ENCODE measurements at places on chromosomes 13 and 19.

DNA sequence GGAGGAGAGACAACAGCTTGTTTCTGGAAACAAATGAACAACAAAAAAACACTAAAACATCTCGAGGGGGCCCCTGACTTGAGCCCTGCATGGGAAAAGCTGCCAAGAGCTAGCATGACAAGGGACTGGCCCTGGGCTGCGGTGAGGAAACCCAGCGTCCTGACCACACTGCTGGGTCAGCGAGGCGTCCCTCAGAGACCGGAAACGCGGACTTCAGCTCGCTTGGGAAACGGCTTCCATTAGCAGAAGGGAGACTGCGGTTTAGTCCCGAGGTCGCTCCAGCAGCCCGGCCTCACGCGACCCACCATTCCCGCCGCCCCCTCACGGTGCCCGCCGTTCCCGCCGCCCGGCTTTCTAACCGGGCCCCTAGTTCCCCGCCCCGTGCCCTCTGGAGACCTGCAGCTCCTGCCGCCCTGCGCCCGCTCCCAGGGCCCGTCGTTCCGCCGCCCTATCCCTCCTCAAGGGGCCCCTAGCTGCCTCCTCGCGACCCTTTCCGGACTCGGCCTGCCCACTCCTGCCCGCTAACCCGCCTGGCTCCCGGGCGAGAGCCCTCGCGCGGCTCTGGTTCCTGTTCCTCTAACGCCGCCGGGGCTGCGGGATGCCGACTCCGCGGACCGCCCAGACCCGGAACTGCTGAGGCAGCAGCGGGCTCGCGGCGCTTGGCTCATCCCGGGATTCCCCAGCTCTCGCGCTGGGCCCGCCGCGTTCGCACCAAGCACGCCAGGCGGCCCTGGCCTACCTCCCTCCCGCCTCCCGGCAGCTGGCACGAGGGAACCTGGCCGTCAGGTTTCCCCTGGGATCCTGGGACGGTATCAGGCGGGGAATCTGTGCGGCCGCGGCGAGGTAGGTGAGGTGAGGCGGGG is at the start of gene CCDC122:
Gene CCDC122, minus strand, starts transcription at position 849 of the 863 bp plus-strand sequence. CDS start 10,364 bp downstream, outside the sequence.
- peak; percentile 77 for DNase-seq

GRCh38 chr13:91133941-91134802 is 213.3 kb upstream of the MIR17HG start:
- DNase-seq, result peak; percentile 10

GRCh38 chr19:10634963-10635362 is 9.6 kb downstream of the SLC44A2 start:
- DNase-seq, result no peak

GRCh38 chr19:17025361-17025760 is 1.2 kb downstream of the CPAMD8 start:
- no peak for DNase-seq

GRCh38 chr13:50012396-50013169 is 2.7 kb upstream of the KCNRG start:
- DNase-seq, result no peak

- no peak for DNase-seq
These were observed 12.9 kb downstream of the EBPL start for GRCh38 chr13:49678191-49678914.

GRCh38 chr13:97890573-97890972 is 62.9 kb upstream of the IPO5 start:
- no peak for DNase-seq

DNA sequence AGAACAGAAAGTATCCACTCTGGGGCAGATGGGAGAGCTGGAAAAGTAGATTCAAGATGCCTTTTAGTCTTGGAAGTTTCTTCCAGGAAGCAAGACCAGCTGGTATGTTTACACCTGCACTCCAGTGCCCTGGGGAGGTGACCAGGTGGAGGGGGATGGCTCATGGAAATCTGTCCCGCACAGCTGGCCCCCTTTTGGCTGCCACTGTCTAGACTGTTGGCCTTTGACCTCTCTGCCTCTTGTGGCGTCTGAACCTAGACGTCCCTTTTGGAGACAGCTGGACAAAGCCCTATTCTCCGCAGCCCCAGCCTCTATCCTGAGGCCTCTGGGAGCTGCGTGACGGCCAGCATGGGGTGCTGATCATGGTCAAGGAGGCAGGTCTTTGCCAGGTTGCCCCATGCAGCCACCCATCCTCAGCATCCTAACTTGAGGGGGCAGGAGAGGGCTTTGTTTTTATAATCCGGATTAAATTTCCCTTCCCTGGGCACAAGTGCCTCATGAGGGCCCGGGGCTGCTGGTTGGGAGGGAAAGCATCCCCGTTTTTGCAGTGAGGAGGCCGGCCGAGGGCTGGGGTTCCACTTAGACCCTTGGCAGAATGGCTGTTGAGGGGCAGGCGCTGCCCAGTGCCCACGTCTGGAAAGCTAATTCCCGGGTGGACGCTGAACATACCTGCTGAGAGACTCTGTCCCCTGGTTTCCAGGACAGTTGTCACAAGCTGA is 17.3 kb upstream of the GDF15 start:
- no peak for DNase-seq

DNA sequence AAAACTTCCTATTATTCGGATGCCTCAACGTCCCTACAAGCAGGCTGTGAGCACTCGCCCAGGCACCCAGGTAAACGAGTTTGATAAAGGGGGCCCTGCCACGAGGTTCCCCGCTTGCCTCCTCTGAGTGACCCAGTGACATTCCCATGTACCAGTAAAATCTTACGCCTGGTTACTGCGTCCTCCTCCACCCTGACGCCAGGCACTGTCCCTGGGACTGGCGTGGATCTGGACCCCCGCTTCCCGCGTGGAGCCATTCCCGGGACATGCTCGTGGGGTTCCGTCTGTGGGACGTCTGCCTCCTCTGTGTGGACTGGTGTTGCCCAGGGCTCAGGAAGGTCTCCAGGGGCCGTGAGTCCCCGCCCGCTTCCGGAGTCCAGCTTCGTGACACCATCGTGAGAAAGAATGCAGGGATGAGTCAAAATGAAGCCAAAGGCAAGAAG is 407 bp upstream of the ZNF550 start:
- no peak for DNase-seq

DNA sequence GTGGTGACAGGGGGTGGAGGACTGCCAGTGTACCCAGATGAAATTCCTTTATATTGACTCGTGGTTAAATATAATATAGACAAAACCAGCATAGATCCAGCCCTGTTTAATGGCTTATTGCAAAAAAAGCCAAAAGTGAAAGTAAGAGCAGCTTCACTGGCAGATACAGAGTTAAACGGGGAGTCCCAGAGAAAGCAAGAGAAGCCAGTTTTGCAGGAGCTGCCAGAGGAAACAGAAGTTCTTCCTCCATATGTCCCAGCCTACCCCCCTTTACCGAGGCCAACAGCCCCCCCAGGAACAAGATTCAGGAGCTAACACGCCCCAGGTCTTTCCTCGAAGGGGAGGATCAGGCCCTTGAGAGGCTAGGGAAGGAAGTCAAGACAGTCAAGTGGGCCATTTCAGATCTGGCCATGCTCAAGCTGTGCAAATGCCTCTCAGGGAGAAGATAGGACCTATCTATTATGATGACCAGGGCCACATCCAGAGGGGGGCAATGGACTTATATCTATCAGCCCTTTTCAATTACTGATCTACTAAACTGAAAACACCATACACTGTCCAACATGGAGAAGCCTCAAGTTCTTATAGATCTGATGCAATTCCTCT is 47.2 kb upstream of the ZNF737 start:
- no peak for DNase-seq

DNA sequence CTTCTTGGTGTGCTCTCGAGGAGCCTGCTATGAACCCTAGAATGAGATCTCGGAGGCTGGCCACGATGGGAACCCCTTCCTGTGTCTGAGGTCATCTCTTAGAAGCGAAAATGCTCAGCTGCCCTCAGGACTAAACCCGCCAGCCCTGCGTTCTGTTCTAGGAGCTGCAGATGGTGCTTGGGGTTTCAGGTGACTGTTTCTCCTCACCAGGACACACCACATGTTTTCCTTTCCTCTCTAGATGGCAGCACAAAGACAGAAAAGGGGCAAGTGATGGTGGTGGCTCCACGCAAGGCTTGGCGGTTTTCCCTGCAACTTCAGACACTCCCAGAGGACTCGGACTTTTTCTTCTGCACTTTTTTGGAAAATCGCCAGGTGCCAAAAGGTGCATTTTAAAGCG is 60.1 kb downstream of the RNASEH2B start:
- DNase-seq, result no peak

DNA sequence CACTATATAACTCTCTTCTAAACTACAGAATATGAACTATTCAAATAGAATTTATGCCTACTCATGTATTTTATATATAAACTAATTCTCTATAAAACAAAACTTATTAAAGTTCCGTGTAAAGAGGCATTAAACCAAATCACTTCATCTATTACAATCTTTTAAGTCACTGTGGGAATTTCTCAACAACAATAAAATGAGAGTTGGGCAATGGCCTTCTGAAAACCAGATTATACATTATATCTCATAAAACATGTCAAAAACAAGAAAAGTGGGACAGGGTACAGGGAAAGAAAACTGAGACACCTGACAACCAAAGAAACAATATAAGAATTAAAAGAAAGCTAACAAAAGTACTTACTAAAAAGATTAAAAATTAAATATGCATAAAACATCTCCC is 145.2 kb downstream of the DIAPH3 start:
- DNase-seq, result no peak

DNA sequence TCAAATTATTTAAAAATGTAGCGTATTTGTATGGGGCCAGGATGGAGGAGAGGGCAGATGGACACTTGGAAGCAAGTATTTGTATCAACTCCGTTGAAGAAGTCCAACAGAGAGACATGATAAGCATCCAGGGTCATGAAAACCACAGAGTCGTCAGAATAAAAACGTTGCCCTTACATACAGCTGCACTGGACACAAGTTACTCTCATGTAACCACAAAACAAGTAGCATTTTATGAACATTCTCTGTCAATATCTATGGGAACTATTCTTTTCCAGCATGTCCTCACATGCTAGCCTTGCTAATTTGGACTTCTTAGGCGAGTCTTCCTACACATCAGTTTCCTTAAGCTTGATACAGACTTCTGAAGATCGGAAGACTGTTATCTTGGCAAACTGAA is 35.0 kb downstream of the EFNB2 start:
- DNase-seq, result no peak

DNA sequence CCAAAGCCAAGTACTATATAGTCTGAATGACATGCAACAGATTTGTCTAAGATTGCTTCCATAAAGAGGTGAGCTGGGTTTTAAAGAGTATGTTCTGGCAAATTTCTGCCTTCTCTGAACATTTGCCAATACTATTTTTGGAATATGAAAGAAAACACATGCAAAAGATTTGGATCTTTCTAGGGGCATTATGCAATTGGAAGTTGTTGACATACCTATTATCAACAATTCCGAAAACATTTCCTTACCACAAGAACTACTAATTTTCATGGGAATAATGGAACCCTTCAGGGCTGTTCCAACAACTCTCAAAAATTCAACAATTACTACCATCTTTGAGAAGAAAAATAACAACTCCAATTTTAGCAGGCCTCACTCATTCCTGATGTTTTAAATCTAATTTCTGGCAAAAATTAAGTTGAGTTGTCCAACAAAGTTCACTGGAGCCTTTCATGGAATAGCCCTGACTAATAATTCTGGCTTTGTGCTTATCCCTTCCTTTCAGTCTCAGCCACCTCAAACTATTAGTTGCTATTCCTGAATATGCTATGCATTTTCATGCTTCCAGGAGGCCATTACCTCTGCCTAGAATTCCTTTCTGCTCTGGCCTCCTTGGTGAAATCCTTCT is 250.0 kb downstream of the RGCC start:
- DNase-seq, result no peak

GRCh38 chr13:40236566-40237168 is 429.8 kb downstream of the FOXO1 start:
- no peak for DNase-seq

GRCh38 chr19:35643255-35644205 is 2.0 kb downstream of the ETV2 start:
- peak; percentile 71 for DNase-seq

GRCh38 chr13:110525328-110526319 is 35.9 kb downstream of the RAB20 start:
- no peak for DNase-seq

- no peak for DNase-seq
These were observed 479.1 kb downstream of the SUCLA2 start for GRCh38 chr13:47521890-47522487.

- DNase-seq, result no peak
These were observed 41.1 kb upstream of the CEACAM20 start for GRCh38 chr19:44570603-44570983.

- DNase-seq, result no peak
These were observed 386.5 kb upstream of the SPRY2 start for GRCh38 chr13:80727321-80727975.

GRCh38 chr13:85592211-85592610 is 207.0 kb downstream of the SLITRK6 start:
- DNase-seq, result no peak
